Cerebellum (tissue), 4 donors: ENCODE measurements at places on chromosomes 16 and 17.

- DNase-seq: no peak
Measured at GRCh38 chr17:13864521-13864920, 204.8 kb upstream of the COX10 start.

- no peak for DNase-seq
Measured at GRCh38 chr17:77189148-77189547, 48.4 kb downstream of the SEC14L1 start.

DNA sequence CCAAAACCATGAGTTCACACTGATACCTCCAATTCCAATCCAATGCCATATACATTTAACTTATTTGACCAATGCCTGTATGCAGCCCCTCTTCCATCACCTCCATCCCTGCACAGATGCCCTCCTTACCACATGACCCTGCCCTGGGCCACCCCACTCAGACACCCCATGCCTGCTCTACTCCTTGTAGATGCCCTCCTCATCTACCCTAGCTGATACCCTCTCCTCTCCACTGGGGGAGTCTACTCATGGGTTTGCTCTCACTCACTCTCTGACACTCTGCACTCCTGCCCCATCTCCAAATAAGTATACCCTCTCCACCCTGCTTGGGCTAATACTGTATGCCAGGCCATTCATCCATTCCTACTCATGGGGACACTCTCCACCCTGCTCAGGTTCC is 16.0 kb upstream of the CMTM4 start:
- DNase-seq: no peak

DNA sequence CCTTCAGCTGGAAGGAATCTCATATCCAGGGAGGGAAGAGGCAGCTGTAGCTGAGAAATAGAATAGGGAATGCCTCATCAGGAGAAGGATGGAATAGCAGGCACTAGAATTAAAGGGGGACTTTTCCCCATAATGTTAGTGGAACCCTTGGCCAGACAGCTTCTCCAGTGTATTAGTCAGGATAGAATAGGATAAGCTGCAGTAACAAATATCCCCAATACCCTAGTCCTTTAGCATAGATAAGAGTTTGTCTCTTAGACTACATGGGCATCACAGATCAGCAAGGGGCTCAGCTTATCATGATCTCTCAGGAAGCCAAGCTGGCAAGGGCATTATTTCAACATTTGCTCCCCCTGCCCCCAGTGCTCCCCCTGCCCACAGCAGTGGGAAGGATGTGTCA is 44.7 kb upstream of the RPL38 start:
- DNase-seq: no peak

GRCh38 chr16:54365990-54366634 is 79.5 kb upstream of the IRX3 start:
- no peak for DNase-seq

GRCh38 chr17:80816241-80817103 is 175.2 kb upstream of the CHMP6 start:
- no peak for DNase-seq

DNA sequence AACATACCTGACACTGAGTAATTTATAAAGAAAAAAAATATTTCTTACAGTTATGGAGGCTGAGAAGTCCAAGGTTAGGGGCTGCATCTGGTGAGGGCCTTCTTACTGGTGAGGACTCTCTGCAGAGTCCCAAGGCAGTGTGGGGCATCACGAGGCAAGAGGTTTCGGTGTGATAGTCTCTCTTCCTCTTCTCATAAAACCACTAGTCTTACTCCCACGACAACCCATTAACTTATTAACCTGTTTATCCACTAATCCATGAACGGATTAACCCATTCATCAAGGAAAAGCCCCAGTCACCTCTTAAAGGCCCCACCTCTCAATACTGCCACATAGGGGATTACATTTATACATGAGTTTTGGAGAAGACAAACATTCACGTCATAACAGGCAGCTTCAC is 20.1 kb downstream of the CIITA start:
- DNase-seq: no peak

GRCh38 chr16:1794908-1795666 is 1.6 kb upstream of the IGFALS start:
- DNase-seq: no peak

DNA sequence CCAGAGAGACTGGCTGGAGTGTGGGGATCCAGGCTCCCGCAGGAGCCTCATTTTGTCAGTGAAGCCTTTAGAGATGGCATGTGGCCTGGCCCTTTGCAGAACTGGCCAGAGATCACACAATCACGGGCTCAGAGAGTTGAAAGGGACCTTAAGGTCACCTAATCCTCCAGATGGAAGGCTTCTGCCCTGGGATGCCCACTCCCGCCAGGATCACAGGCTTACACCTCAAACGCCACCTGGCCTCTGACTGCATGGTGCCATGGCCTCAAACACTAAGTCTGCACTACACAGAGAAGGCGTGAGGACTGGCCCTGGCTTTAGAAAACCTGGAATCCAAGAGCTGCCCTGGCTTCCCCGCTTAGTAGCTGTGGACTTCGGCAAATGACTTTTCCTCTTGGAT is 306.8 kb upstream of the CCL2 start:
- DNase-seq: peak; percentile 84

DNA sequence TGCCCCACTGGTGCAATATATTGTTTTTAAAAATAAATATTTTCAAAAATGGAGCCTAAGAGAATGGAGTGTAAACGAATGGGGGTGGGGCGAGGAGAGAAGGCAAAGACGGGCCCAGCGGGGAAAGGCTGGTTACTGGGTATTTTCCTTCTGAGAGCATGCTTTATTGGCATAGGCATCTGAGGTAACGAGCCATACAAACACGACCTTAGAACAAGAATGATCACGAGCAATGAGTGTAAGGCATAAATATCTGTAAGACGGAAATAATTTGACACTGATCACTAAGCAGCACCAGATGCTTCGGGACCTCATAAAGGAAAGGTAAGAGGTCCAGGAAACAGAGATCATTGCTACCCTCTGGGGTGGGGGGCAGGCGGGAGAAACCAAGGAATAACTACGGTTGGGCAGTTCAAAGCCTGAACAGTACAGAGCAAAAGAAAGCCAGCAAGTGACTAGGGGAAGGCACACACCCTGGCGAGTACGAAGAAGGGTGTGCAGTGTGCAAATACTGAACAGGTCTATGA is 959 bp downstream of the SSH2 start:
- DNase-seq: peak; percentile 42

DNA sequence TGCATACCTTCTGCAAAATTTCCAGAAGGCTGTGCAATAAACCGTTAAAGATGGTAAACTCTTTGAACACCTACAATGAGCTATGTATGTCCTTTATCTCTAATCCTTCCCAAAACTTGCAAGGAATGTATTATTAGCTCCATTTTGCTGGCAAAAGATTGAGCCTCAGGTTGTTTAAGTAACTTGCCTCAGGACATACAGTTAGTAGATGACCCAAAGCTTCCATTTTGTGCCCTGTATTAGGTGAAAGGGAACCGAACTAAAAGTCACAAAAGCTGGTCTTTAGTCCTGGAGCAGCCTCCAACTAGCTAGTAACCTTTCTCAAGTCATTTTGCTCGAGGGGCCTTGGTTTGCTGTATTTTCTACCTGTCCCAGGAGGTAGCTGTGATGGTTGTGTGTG is 4.3 kb downstream of the ADGRG3 start:
- no peak for DNase-seq

- no peak for DNase-seq
Measured at GRCh38 chr17:34603974-34604373, 24.6 kb downstream of the TMEM132E start.

- no peak for DNase-seq
Measured at GRCh38 chr17:21382560-21383495, 6.7 kb downstream of the KCNJ12 start.

DNA sequence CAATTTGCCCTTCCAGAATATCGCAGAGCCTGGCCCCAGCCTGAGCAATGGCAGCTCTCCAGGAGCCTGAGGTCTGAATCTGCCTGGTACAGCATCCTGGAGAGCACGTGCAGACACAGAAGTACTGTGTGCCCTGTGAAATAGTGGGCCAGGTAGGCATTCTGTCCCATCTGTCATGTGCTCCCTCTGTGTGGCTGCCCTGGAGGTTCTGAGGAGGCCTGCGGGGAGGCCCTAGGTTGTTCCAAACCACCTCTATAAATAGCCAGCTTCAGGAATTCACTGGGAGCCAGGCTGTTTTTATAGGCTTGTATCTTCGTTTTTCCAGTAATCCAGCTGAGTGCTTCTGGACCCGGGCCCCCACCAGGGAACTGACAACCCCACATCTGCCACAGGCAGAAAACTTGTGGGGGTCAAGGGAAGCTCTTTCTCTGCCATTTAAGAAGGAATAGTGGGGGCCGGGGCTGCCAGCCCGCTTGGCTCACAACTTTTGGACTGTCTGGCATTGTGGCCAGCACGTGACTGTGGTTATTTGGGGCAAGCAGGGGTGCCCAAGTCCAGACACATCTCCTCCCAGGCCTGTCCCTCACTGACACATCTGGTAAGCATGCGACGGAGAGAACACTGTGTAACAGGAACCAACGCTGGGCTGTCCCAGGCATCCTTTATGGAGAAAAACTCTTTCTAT is 356.3 kb upstream of the TNRC6C start:
- DNase-seq: peak; percentile 85

DNA sequence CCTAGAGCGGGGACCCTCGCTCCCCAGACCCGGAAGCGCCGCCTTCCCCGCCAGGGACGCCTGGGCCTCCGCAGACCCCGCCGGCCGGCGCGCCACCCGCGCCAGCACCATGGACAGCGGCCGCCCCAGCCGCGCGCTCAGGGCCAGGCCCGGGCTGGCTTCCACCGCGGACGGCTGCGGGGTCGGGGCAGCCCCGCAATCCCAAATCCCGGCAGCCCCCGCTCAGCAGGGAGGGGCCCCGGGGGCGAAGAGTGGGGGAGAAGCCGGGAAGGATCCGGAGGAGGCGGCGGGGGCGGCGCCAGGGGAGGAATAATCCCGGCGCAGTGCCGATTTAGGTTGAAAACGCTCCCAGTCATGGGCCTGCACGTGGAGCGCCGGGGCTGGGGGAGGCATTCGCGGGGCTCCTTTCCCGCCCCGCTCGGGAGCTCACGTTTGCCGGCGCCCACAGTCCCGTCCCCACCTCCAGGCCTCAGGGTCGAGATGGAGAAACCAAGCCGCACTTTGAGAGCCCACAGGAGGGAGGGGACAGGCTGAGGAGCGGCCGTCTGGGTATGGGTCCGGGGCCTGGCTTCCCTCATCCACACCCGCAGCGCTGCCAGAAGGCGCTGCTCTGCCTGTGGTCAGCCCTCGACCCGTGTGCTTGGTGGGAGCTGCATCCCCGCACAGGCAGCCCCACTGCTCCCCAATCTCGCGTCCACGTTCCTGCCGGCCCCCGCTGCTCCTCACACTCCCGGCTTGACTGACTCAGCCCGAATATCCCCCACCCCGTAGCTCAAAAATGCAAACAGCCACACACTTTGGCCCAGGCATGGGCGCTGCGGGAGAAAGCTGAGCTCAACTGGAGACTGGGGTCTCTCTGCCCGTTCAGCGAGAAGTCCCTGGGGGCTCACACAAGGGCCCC is 4.7 kb downstream of the FBXL16 start:
- DNase-seq: no peak

DNA sequence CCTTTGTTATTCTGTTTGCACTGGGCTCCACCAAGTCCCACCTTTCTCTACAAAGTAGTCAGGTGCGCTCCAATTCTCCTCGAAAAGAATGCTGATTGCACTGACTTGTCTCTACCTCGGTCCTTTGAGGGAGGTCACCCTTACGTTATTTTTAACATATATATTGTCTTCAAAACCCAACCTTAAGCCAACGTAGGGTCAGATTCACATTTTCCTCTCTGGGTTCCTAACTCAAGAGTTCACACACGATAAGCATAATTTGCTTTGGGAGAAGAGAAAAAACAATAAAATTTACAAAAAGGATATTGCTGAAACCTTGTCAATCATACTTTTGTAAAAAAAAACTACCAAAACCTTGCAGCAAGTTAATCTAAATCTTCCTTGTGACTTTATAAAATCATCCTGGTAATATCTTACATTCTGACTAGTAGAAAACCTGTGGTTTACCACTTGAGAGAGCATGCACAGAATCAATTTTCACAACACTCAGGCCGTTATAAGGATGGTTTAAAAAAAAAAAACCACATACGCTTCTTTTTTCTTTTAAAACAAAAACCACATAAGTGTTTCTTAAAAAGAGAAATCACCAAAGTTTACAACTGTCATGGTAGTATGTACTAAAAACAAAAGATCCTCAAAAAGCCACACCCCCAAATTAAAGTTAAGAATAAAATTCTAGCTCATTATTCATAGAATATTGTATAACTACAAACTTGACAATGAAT is 72.2 kb upstream of the TRAP1 start:
- DNase-seq: no peak

GRCh38 chr17:32303781-32304288 is 38.1 kb downstream of the C17orf75 start:
- no peak for DNase-seq

DNA sequence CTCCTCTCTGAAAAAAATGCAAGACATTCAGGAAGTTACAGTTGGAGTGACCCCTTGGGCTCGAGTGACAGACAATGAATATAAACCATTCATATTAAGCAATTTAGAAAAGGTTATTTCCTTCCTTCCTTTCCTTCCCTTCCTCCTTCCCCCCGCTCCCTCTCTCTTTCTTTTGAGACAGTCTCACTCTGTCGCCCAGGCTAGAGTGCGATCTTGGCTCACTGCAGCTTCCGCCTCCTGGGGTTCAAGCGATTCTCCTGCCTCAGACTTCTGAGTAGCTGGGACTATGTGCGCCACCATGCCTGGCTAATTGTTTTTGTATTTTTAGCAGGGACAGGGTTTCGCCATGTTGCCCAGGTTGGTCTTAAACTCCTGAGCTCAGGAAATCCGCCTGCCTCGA is 13.2 kb downstream of the PSMD12 start:
- no peak for DNase-seq

GRCh38 chr16:57556941-57557541 is 14.6 kb downstream of the ADGRG5 start:
- no peak for DNase-seq
